Inflammatory macrophage (primary cell): ENCODE measurements at places on chromosomes 12 and 14.

DNA sequence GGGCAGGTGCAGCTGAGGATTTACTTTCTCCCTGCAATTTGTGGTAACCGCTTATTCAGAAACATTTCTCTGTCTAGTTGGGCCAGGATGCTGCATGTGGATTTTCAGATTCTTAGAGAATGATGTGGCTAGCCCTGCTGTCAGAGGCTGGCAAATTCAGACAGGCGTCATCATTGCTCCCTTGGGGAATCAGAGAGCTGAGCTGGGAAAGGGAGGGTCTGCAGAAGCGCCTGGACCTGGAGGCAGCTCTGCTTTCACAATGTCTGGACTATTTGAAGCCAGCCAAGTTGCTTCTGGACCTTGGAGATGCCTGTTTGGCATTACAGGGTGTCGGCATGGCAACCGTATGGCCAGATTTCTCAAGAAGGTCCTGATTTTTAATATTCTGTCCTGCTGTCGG is 3.4 kb downstream of the GALNT16 start:
- DNase-seq: no peak

GRCh38 chr12:11798006-11798708 is 148.7 kb downstream of the ETV6 start:
- DNase-seq: peak; percentile 38

DNA sequence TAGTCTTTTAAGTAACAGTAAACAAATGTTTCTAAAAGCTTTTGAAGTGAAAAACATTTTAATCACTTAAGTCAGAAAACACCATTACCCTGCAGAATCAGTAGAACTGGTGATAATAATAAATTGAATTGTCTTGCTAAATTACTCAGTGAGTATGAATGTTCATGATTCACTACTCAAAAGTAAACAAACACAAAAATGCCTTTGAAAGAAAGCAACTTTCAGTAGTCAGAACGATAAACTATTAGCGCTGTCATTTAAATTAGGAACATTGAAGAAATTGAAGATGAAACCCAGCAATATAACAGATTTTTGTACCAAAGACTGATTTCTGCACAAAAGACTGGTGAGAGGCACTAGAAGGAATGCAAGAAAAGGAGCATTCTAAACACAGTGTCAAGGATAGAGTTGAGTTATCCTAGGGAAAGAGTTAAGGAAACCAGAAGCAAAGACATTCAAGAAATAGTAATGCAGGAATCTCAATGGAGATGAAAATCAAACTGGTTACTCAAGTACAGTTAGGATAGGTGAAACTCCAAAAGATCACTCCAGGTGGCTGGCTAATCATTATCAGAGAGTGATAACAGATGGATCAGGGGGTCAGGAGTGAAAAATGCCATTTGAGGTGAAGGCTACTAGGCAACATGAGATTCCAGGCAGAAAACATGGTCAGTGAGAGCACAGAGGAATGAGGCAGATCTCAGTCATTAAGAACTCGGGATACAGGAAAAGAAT is 77.4 kb upstream of the ALG10 start:
- no peak for DNase-seq

DNA sequence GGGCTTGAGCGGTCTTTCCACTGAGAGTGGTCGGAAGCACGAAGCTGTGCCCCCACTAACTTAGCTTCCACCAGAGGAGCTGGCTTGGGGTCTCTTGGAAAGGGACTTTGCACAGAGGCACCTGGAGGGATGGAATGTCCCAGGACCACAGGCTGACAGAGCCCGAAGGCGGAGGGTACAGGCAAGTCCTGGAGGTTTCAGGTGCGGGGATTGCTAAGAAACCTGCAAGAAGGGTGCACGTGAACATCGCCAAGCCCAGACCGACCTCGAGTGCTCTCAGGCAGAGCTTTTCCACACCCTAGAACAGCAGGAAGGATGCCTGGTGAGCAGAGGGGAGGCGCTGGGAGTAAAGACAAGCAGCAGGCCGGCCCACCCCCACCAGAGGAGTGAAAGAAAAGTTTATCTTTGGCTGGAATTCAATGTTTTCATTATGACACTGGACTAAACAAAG is 61.6 kb downstream of the SERPINA3 start:
- no peak for DNase-seq

DNA sequence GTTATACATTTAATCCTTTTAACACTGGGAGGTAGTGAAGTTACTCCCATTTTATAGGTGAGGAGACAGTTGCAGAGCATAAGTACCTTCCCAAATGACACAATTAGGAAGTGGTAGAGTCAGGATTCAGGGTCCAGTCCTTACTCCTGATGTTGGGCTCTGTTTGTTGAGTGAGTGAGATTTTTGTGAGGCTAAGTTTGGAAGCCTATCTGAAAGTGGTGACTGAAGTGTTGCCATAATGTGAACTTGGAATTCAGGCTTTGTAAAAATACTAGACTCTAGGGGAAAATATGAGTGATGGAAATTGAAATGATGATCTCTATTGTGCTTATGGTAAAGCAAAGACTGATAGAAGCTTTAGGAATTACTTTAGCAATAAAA is 2.2 kb downstream of the NUDT4 start:
- DNase-seq: no peak

DNA sequence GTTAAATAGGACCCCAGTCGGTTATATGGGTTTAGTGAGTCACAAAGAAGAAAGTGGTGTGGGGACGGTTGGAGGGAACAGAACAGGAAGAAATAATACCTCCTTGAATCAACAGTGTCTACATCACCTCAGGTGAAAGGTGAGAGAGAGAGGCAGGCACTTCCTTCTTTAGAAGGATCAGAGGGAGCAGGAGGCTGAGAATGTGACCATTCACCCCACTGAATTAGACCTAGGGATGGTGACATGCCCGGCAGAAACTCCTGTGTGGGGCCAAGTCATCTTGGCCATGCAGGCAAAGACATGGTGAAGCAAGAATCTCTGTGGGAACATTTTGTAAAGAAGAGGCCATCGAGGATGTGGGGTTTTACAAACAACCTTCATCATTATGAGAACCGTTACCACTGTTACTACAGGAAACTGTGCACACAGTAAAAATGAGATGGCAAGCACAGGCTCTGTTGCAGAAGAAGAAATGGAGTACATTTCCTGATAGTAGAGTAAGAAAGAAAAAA is 1196.9 kb downstream of the VRK1 start:
- no peak for DNase-seq

DNA sequence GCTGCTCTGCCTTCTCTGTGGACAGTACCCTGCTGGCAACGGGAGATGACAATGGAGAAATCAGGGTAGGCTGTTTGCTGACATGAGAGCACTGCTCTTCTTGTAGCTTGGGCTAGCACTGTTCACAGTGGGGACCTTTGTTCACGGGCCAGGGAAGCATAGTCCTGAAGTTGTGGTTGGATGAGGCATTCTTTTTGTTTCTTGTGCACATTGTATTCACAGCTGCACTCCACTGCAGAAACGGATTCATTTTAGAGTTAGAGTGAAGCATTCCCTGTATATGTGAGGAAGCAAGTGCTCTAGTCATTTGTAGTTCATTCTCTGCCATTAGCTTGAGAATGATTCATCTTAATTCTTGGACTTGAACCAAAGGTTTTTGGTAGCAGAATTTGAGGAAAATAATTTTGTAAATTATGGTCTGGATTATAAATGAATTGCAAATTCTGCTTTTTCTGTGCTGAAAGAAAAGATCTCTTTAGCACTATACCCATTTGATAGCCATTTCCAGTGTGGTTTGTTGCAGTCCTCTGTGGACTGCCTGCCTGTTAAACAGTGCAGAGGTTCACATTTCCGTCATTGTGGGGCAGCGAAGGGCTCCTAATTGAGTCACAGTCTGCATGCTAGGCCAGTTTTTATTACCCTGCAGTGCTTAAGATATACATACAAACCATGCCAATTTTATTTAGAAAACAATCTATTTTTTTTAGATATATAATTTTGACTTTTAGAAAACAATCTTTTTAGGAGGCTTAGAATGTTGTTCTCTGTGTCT is 80.6 kb downstream of the APAF1 start:
- peak; percentile 9 for DNase-seq

- no peak for DNase-seq
Measured at GRCh38 chr14:78425330-78425729, 255.2 kb downstream of the NRXN3 start.

- DNase-seq: no peak
Measured at GRCh38 chr12:50925920-50926319, 26.4 kb upstream of the HIGD1C start.

GRCh38 chr14:87508333-87508732 is 484.6 kb downstream of the GALC start:
- DNase-seq: no peak

DNA sequence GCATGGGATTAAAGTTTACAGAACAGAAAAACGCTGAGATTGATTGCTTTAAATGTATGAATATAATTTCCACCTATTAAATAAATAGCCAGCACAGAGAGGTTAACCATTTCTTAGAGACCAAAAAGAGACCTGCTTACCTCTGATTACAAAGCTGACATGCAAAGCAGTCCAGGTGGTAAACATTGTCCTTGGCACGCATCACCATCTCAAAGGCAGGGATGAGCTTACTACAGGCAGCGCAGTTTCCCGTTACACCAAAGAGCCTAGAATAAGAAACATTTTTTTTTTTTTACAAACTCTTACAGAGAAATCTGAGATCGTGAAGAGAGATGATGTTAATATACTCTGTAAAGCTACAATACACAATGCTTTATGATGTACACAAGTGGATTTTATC is 45.7 kb downstream of the LMO3 start:
- DNase-seq: no peak

GRCh38 chr12:54358191-54358944 is 5.9 kb downstream of the GPR84 start:
- no peak for DNase-seq

DNA sequence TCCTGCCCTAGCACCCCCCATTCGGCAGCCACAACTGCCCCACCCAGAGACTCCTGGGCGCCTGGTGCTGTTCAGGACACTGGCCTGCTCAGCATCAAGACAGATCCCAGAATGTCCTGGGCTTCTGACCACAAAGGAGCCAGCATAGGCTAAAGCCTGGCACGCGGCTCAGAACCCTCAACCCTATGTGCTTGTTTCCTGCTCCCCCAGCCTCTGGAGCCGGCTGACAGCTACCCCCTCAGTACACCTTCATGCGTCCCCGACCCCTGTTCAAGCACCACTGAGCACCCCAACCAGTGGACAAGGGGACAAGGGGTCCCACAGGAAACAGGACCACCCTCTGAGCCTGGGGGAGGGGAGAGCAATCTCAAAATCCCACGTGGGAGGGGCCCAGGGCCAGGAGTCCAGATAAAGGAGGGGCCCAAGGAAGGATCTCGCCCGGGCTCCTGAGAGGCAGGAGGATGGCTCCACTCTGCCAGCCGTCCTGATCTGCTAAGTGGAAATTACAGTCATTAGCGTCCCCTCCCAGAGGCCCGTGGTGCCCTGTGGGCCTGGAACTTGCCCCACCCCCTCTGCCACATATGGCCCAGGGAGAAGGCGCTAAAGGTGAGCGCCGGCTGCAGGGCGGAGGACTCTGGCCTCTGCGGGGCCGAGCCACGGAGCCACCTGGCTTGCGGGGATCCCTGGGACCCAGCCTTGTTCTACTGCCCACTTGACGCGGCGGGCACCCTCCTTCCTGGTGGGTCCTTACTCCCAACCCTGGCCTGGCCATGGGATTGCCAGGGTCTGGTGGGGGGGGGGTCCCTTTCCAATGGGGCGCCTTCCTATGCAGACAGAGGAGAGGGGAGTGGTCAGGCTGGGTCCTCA is 27.2 kb upstream of the GPR132 start:
- DNase-seq: no peak

DNA sequence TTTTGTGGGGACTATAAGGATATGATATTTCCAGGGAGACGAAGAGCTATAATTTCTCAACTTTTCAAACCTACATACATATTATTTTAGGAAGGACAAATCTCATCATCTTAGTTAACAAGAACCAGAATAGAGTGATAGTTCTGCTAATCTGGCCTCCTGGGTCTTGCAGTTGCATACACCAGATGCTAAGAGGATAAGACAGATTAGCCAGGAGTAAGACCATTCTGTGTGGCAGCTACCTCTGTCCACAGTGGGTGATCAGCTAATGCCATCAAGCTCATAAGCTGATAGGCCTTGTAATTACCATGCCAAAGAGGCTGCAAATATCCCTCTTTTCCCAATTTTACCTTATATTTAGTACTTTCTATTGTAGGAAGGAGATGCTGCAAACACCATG is 776.8 kb downstream of the NRXN3 start:
- no peak for DNase-seq

GRCh38 chr12:78470354-78471195 is 394.0 kb upstream of the SYT1 start:
- DNase-seq: no peak

DNA sequence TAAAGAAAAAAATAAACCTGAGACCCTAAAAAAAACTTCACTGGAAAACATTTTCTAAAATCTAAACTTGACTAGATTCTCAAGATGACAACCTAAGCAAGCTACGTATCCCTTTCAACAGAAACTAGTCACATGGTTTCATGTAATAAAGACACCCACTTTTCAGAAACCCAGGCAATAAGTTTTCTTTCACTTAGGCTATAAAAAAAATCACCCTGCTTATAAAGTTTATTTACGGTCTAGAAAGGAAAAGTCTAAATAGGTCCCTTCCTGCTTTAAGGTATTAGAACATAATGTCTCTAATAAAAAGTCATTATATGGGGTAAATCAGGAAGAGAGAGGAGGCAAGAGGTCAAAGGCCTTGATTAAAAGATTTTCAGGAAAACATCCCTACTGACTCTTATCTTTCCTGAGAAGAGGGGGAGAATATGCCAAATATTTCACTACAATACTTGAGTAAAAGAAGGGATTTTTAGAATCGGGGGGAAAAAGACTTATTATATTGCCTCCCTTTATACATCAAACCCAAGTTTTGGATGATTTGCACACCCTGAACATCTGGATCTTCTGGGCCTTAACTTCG is 9.5 kb downstream of the CLIP1 start:
- DNase-seq: no peak

DNA sequence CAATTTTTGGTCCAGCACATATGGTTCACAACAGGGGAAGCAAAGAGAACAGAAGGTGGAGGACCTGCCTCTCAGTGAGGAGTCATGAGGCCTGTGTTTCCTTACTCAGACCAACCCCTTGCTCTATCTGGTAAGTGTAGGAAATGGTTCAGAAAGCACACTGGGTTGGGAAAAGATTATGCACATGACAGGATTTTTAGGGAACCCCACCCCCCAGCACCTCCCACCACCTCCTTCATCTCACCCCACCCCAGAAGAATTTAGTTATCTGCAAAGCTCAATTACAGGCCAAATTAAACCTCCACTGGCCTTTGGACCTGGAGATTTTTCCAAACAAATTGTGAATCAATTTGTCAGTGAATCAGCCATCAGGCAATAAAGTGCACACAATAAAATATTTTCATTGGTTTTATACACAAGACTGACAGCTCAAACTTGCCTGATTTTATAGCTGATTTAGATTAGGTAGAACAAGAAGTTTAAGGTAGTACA is 132.8 kb downstream of the DACT1 start:
- no peak for DNase-seq
